ENCODE measurements at places on chromosomes 4 and X. TPM values are rescaled to one million over a fixed set of nuclear protein-coding genes. Genes with fewer than 3 reads are reported as not detected.

GRCh38 chrX:55663584-55663983 is 40.4 kb downstream of the FOXR2 start:
- DNase-seq: no peak

- DNase-seq: no peak
These were observed 26.1 kb downstream of the OTOP1 start for GRCh38 chr4:4200624-4201023.

The PQBP1 gene
- 59.7 TPM for total RNA-seq

The SPOCK3 gene
- total RNA-seq: not detected

- DNase-seq: no peak
These were observed 52.9 kb downstream of the CRMP1 start for GRCh38 chr4:5839751-5840674.
